Left ventricle myocardium superior (tissue), 1 donor: ENCODE measurements at places on chromosomes 1 and 21. TPM values are rescaled to one million over a fixed set of nuclear protein-coding genes. Genes with fewer than 3 reads are reported as not detected.

DNA sequence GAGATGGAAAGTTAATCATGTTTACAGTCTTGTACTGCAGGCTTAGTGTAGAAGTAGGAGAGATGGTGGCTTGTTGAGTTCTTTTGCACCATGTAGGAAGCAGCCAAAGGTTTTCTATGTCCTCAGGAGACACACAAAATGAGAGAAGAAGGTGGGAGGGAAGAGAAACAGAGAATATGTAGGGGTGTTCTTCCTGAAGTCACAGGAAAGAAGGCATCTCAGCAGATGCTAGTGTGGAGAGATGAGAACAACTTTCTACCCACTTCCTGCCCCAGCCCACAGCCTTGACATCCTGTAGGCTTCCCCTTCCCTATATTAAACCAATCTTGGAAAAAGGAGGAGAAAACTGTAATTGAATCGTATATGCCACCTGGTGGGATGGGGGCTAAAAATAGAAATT is 217.0 kb downstream of the S1PR1 start:
- no peak for DNase-seq

GRCh38 chr1:87358219-87358618 is 29.5 kb downstream of the LMO4 start:
- DNase-seq, result no peak

GRCh38 chr1:36456391-36456928 is 6.2 kb upstream of the OSCP1 start:
- DNase-seq, result no peak

GRCh38 chr1:9787702-9788101 is 36.1 kb downstream of the CLSTN1 start:
- DNase-seq, result no peak

- DNase-seq, result no peak
Observed at GRCh38 chr1:6794164-6794563, 8.9 kb downstream of the CAMTA1 start.

DNA sequence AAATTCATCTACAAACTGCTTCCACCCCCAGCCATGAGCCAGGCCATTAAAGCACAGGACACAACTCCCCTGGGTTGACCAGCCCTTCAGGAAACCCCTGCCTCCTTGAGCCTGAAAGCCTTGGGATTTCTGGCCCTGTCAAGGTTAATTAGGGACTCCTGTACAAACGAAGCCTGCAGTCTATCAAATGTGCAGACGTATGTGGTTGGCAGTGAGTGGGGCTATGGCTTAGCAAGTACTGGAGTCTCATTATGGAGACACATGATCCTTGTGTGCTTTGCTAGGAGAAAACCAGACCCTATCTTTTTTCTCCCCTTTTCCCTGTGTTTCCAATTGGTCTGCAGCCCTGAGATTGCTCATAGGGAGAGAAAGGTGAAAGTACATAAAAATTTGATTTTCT is 588.3 kb upstream of the USP24 start:
- no peak for DNase-seq

DNA sequence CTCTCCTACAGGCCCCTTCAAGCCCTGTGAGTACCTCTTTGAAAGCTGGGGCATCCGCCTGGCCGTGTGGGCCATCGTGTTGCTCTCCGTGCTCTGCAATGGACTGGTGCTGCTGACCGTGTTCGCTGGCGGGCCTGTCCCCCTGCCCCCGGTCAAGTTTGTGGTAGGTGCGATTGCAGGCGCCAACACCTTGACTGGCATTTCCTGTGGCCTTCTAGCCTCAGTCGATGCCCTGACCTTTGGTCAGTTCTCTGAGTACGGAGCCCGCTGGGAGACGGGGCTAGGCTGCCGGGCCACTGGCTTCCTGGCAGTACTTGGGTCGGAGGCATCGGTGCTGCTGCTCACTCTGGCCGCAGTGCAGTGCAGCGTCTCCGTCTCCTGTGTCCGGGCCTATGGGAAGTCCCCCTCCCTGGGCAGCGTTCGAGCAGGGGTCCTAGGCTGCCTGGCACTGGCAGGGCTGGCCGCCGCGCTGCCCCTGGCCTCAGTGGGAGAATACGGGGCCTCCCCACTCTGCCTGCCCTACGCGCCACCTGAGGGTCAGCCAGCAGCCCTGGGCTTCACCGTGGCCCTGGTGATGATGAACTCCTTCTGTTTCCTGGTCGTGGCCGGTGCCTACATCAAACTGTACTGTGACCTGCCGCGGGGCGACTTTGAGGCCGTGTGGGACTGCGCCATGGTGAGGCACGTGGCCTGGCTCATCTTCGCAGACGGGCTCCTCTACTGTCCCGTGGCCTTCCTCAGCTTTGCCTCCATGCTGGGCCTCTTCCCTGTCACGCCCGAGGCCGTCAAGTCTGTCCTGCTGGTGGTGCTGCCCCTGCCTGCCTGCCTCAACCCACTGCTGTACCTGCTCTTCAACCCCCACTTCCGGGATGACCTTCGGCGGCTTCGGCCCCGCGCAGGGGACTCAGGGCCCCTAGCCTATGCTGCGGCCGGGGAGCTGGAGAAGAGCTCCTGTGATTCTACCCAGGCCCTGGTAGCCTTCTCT is 23.5 kb downstream of the UBE2T start:
- no peak for DNase-seq

DNA sequence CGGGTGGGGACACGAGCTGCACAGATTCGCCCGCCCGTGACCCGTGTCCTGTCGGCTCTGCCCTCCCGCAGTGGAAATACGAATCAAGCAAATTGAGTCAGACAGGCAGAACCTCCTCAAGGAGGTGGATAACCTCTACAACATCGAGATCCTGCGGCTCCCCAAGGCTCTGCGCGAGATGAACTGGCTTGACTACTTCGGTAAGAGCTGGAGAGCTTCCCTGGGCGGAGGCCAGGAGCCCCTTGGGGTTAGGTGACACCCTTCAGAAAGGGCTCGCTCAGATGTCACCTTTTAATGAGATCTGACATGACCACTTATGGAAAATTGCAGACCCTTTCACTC is 489 bp downstream of the CDCA8 start:
- no peak for DNase-seq

DNA sequence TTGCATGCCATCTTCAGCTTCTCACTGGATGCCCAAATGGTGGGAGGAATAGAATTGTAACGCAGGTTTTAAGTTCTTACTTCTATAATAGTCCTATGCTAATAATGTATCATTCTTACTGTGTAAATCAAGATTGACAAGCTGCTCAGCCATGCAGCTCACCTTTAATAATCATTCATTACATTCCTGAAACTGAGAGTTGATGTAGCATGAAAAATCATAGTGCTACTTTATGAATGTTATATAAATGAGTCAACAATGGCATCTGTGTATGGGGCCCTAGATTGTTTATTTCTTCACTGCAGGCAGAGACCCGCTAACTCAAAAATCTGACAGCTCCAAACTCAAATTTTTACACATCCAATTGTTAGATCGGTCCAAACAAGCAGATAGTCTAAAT is 34.4 kb downstream of the FH start:
- no peak for DNase-seq

DNA sequence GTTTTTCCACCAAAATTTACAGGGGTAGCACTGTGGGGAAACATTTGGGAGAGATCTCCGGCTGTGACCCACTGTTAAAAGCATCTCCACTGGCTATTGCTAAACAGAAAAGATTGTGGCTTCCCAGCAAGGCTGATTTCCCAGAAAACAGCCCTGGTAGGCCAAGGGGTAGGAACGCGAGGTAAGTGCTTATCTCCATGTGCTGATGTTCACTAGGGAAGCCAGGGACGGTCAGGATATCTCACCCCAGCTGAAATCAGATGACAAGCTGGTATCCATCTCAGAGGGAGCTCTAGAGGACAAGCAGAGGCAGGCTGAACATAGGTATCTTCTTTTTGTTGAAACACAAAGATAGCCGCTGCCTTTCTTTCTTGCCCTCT is 63.6 kb downstream of the MIS18A start:
- DNase-seq, result no peak

DNA sequence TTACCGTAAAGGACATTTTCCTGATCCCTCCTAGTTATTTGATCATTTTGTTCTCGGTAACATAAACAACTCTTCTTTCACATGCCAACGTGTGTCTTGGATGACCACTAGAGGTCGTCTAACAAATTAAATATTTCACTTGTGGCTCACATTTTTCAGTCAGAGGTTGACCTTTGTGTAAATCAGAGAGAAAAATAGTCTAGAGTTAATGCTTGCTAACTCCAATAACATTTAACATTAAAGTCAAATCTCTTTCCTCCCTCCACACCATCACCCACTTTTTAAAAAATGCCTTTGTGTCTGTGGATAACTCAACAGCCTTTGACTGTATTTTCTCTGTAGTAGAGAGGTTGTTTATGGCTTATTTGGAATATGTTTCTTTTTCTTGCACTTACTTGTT is 220.5 kb upstream of the B3GALT2 start:
- no peak for DNase-seq

GRCh38 chr1:98053471-98054366 is 132.9 kb upstream of the DPYD start:
- DNase-seq, result peak; percentile 76

- no peak for DNase-seq
Observed at GRCh38 chr1:36871146-36871971, 163.0 kb downstream of the GRIK3 start.

DNA sequence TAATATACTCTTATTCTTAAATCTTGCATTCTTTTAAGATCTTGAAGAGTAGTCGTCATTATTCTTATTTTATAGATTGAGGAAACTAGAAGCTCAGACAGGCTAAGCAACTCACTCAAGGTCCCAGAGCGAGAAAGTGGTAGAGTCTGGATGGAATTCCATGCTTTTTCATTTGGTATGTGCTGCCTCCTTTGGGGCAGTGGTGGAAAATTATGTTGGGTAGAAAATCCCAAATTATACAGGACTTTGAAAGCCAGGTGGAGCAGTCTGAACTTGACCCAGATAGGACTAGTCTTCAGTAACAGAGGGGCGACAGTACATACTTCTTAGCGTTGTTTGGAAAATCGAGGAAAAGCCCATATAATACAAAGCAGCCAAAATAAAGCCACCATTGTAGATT is 205.6 kb downstream of the ATG4C start:
- no peak for DNase-seq

GRCh38 chr1:92960395-92961130 is 699 bp downstream of the DIPK1A start:
- peak; percentile 49 for DNase-seq

DNA sequence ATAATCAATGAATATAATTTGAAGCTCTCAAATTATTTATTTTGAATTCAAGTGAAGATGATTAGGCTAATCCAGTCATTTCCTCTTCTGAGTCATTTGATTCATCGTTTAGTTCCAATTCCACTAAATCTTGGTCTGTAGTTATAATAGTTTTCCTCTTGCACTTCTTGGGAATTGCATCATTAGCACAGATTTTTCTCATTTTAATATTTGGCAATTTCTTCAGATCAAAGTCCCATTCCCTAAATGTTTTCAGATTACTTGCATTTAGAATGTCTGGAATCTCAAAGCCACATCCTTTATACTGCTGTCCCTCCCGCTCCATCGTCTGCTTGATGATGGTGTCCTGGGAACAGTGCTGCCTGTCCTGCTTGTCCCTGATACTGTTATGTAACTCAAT is 43.5 kb downstream of the MAST2 start:
- DNase-seq, result no peak

DNA sequence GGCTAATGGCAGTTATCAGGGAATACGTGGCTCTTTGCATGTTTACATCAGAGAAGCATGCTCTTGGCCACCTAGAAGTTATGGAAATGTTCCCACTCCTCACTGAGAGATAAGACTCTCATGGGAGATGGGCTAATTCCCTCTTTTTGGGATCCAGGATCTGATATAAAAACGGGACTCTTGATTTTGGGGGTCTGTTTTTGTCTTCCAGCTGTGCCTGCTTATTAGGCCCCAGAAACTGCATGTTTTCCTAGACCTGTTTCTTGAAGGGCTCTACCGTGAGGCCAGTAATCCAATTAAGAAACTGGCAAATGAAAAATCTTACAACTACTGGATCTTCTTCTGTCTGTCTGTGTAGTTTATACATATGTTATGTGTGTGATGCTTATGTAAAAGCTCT is 47.0 kb upstream of the PTCH2 start:
- no peak for DNase-seq

GRCh38 chr21:29182691-29183092 is 52.2 kb downstream of the MAP3K7CL start:
- DNase-seq, result no peak

DNA sequence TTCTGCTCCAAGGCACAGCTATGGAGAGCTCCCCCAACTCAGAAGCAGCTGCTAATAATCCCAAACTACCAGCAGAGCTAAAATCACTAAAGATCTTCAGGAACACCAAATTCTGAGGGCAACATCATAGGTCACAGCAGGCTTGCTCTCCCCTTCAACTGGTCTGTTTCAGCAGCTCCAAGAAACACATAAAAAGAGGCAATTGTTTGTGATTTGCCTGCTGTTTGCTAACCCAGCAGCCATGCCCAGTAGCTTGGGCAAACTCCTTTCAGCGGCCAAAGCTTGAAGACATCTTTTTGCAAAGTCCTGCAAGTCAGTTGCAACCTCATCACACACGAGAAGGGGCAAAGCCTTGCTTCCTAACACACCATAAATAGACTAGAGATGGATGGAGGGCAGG is 8.9 kb downstream of the ERI3 start:
- no peak for DNase-seq

DNA sequence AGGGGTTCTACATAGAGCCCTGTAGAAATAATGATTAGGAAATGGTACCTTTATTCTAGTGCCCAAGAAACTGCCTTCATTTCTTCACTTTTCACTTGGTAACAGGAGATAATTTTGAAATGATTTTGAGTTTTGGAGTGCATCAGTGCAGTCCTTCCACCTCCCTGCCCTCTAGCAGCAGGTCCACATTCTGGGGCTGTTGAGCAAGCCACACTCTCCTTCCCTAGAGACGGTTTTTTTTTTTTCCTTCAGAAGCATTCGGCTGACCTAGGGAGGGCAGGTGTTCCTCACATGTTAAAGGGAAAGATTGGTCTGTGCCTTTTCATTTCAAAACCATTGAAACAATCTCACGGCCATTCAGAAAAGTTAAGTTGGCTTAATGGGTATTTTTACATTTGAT is 39.8 kb downstream of the SLC37A1 start:
- no peak for DNase-seq

- DNase-seq, result no peak
Observed at GRCh38 chr1:178051071-178051470, 42.8 kb upstream of the RASAL2 start.

GRCh38 chr1:198883184-198883583 is 244.3 kb downstream of the PTPRC start:
- DNase-seq, result no peak

- DNase-seq, result no peak
Observed at GRCh38 chr1:167916766-167917511, 3.0 kb upstream of the ADCY10 start.

KLF18 gene
- total RNA-seq, result not detected

ZZZ3 gene
- 34.9 TPM for total RNA-seq

OTUD7B gene
- 23.0 TPM for total RNA-seq

KRTAP7-1 gene
- not detected for total RNA-seq

SLAMF9 gene
- not detected for total RNA-seq

UTS2 gene
- not detected for total RNA-seq

HSD3B2 gene
- total RNA-seq, result not detected

UBL4B gene
- total RNA-seq, result not detected

PRELP gene
- 22.5 TPM for total RNA-seq

FLVCR1 gene
- total RNA-seq, result 2.0 TPM

F3 gene
- total RNA-seq, result 50.2 TPM
